ENCODE measurements at places on chromosomes 12 and 14.
A peak's percentile ranks its signal among the peaks of the same experiment; 100 is the strongest.

GRCh38 chr12:95908573-95908972 is 33.8 kb downstream of the CCDC38 start:
- DNase-seq = peak; percentile 33

DNA sequence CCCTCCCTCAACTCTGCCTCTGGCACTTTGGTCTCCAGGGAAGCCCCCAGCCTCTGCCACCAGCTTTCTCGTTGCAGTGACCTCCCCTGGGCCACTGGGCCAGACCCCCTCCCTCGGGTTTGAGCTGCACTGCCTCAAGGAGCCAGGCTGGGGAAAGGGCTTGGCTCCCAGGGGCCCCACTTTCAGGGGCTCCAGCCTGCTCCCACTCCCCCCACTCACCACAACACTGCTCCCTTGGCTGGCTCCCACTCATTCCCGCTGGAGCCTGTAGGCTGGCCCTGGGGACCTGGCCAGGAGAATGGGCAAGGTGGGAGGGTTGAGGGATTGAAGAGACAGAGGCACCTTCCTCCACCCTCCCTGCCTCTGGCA is 19.3 kb upstream of the KIF26A start:
- no peak for DNase-seq

- no peak for DNase-seq
Measured at GRCh38 chr14:104509673-104510072, 69.9 kb upstream of the C14orf180 start.

- no peak for DNase-seq
Measured at GRCh38 chr12:6330999-6331714, 10.7 kb downstream of the TNFRSF1A start.

GRCh38 chr12:47276621-47277309 is 197.0 kb upstream of the AMIGO2 start:
- peak; percentile 44 for DNase-seq

GRCh38 chr12:85057370-85057963 is 21.3 kb downstream of the LRRIQ1 start:
- peak; percentile 29 for DNase-seq

DNA sequence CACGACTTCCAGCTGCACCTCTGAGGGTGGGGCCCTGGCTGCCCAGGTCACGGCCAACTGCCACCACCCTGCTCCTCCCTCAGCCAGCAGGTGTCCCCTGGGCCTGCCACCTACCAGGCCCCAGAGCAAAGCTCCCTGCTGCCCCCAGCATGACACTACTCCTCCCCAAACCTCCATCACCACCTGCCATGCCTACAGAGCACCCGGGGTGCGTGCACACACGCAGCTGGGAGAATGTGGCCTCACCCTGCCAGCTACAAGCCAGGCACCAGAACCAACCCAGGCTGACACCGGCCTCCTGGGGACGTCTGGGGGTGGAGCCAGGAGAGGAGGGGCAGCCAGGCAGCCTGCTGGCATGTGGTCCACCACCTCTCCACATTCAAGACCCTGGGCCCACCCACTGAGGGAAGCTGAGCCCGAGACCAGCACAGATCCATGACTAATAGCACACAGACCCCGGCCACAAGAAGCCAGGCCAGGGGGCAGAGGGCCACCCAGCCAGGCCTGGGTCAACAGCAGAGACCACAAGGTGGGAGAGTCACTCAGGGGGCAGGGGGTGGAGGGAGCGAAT is 3.4 kb downstream of the JAG2 start:
- DNase-seq = no peak
